Posterior cingulate gyrus (tissue), 11 donors: ENCODE measurements at places on chromosomes 3 and 15.

DNA sequence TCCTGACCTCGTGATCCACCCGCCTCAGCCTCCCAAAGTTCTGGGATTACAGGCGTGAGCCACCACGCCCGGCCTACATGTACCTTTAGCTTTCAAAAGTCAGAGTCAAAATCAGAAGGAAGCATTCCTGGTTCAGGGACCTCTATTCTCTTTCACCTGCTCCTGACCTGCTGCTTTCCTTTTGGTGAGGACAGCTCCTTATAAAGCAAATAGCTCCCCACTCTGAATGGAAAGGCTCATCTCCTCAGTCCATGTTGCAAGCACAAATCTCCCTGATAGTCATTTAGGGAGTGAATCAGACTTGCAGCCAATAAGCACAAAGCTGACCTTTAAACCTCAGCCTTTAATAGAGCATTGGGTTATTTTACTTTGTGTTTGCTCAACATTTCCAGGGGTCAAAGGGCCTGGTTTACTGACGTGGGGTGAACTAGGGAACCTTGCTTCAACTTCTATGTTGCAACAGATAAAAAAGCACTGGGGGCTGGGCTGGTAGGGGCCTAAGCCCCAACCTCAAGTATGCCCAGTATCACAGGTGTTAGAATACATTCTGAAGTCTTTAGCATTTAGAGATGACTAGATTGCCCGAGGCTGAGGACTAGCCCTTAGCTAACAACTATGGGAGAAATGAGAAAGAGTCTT lies 43.1 kb downstream of the THRB start:
- DNase-seq, result no peak

- DNase-seq, result no peak
Observed at GRCh38 chr3:23594894-23595670, 210.7 kb upstream of the UBE2E1 start.

DNA sequence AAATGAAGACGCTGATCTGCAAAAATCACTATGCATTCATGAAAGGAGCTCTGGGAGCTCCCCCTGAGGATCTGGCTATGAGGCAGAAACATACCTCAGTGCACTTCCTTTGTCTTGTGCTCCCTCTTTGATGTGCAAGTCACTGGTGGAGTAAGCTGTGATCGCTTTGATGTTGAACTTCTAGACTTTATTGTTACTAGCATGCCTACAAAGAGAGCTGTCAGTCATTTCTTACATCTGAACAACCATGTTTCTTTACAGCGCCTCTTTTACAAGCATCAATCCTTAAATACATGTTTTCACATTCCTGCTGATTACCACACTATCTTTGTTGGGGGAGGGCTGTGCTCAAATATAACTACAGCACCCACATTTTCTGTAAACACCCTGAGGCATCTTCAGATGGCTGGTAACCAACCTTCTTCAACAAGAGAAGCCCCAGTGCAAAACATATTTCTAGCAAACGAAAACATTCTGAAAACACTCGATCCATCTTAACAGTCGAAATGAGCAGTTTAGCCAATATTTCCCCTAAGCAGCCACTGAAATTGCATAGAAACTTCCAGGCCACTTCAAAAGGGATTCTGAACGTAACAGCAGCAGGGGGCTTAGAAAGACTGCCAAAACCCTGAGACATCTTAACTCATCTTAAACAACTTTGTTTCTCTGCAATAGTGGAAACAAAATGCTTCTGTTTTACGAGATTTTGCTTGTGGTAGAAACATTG lies 101.9 kb upstream of the ICE2 start:
- DNase-seq, result no peak

- no peak for DNase-seq
Observed at GRCh38 chr3:108488631-108489030, 21.8 kb downstream of the MYH15 start.
